ENCODE measurements at places on chromosomes 1 and 21.

DNA sequence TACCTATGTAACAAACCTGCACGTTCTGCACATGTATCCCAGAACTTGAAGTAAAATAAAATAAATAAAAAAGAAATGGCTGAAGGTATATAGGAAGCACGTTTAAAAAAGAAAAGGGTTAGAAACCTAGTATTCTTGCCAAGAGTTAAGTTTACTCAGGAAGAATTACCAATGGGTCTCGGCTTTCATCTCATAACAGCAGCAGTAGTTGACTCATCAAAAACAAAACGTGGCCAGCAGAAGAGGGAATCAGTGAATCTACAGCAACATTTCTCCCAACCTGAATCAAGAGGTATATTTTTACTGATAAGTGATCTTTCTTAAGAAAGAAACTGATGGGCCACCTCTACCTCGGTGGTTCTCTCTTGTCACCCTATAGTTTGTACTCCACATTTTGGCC is 340.3 kb downstream of the BRINP2 start:
- DNase-seq: no peak

GRCh38 chr1:167430134-167430848 is 88.0 kb downstream of the CD247 start:
- DNase-seq: no peak

GRCh38 chr1:230758709-230759368 is 11.7 kb downstream of the CAPN9 start:
- DNase-seq: no peak

DNA sequence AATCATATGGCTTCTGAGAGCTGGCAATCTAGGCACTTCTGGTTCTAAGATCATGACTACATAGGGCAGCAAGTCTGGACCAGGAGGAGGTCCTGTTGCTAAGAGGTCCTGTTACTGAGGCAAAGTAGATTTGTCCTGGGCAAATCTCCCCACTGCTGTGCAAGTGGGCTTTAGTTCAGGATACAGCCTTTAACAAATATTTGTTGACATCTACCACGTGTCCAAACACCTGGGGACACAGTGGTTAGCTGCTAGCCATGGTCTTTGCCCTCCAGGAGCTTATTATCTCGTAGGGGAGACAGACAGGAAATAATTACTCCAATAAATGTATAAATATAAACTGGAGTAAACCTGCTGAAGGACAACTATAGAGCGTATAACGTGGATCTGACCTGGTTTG is 3.2 kb downstream of the CGN start:
- no peak for DNase-seq

DNA sequence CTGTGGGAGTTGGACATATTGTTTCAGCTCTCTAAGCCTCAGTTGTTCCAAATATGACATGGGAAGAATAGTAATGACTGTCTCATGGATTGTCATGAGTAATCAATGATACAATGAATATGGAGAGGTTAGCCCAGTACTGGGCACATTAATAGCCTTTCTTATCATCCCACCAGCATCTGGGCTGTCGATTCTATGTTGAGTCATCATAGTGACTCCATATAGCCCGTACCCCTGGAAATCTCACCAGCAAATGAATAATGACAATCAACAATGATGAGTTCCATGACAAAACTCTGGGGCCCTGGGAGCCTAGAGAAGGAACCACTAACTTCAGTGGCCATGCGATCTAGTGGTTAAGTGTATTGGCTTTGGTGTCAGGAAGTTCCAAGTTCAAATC is 39.7 kb upstream of the GJB5 start:
- DNase-seq: no peak

DNA sequence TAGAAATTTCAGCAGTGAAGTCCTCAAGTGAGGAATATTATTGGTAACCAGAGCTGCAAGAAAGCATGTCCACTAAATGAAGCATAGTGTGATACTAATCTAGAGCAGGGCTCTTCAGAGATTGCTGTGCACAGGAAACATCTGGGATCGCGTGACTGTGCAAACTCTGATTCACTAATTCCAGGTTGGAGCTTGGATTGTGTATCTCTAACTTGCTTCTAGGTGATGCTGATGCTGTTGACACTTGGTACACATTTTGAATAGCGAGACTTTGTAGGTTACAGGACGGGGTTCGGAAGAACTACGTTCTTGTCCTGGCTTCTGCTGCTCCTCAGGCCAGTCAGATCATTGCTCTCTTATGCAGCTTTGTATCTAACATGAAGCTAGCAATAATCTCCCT is 66.5 kb downstream of the PRRX1 start:
- DNase-seq: no peak

DNA sequence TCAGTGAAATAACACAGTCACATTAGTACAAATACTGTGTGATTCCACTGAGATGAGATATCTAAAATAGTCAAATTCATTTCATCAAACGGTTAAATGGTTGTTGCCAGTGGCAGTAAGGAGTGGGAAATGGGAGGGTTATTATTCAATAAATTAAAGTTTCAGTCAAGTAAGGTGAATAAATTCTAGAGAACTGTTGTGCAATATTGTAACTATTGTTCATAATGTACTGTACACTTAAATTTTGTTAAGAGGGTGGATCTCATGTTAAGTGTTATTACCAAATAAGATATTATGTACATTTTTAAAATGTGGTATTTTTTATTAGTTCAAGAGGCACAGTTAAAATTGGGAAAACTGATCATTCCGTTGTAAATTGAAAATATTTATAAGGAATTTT is 463.3 kb upstream of the BRINP3 start:
- no peak for DNase-seq

DNA sequence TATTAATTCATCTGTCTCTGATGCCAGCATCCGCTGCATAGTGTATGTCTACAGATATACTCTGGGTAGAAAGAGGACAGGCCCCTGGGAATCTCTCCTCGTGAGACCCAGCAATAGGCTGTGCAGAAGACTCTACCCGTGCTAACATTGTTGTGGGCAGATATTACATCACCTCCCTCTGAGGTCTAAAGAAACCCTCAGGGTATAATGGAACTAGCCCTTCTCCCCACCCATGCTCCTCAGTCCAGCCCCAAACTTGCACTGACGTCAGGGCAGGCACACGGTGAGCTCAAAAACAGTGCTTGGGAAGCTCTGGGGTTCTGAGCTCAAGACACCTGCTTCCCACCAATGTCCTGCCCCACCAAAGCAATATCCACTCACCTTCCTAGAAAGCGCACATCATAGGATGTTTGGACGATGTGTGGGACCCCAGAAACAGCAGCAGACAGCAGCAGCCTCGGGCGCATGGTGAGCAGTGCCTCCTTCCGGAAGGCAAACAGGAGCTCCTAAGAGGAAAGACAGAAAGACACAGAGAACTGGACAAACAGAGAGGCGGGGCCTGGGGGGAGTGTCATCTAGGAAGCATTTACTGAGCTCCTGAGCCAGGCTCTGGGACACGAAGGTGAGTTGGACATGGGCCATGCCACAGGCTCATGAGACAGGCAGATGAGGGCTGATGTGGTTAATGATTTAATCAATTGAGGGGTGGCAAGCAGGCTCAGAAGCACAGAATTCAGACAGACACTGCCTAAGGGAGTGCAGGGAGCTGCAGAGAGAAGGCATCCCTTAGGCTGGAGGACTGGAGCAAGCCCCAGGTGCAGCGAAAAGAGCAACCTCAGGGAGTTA is 4.8 kb downstream of the OVGP1 start:
- no peak for DNase-seq

DNA sequence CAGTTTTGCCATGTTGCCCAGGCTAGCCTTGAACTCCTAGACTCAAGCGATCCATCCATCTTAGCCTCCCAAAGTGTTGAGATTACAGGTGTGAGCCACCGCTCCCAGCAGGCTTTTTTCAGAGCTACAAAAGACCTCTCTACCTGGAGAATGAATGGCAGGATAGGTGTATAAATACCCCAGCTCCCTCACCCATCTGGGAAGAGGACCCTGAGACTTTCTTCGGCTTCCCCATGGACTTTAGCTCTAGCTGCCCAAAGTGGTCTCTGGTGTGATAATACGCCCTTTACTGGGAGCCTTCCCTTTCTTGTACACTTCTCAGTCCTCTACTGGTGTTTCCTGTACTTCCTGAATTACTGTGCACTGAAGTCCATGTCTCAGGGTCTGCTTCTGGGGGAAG is 60.6 kb downstream of the PTP4A2 start:
- no peak for DNase-seq

- no peak for DNase-seq
Observed at GRCh38 chr1:94022471-94023189, 98.3 kb downstream of the ABCA4 start.

GRCh38 chr1:36300526-36300925 is 5.6 kb upstream of the SH3D21 start:
- DNase-seq: no peak

DNA sequence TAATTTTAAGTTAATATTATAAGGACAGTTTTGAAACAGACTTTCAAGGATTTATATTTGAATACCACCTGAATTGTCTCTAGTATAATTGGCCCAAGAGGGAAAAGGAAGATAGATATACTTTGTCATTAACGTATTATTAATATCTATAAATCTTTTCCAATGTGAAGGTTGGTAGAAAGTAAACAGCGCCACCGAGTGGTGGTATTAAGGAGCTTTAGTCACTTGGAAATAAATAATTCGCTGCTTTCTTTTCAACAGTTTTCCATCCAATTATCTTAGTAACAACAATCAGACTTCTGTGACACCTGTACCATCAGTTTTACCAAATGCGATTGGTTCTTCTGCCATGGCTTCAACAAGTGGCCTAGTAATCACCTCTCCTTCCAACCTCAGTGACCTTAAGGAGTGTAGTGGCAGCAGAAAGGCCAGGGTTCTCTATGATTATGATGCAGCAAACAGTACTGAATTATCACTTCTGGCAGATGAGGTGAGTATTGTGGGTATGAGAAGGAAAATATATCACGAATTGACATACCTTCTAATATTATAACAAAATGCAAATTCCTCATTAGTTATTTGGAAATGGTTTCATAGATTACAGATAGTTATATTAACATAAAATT is 37.7 kb downstream of the SH3GLB1 start:
- DNase-seq: no peak

DNA sequence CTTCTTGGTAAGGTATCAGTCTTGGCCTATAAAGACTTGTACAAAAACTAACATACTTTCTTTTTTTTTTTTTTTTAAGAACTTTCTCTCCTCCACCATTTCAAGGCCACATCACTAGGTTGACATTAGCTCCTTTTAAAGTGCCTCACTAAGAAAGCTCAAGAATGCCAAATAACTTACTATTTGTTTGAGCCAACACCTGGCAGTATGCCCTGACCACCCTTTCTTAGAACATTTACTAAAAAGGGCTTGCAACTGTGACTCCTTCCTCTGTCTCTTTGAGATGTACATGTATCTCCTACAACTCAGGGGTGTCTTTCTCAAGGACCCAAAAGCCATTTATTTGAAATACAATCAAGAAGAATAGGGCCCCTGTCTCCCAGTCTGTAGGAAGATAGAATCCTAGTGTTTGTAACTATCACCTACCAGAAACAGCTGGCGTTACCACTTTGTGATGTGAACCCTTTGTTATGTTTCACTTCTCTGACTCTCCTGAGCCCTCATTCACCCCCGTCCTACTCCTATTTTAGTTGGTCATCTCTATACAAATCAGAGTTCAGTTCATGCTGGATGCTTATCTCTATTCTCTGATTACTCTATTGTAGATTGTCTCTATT is 12.2 kb upstream of the SAMD13 start:
- no peak for DNase-seq

DNA sequence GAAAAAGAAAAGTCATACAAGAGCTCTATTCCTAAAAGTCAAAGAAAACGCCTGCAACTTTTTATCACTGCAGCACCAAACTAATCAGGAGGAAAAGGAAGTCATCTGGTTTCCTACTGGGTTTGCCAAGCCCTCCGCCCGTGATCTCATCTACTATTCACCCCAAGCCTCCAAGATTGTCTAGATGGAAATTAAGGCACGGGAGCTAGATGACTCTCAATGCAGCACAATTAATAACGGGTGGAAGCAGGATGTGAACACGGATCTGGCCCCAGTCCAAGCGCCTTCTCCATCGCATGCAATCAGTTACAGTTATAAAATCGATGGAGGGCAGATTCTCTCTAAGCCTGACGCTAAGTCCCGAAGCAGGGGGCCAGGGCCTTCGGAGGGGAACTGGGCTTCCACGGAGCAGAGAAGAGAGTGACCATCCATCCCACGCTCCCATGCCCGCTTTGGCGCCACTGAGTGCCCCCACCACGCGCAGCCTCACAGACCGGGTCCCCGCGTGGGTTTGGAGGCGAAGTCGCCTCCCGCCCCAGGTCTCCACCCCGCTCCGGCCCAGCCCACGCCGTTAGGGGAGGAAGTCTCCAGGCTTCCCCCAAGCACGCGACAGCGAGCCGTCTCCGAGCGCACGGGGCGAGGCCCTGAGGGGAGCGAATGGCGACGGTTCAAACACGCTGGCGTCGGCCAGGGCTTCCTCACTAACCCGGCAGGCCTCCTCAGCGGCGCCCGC is 1.8 kb downstream of the HSF2BP start:
- DNase-seq: peak; percentile 29

GRCh38 chr1:38243106-38243505 is 196.5 kb upstream of the POU3F1 start:
- no peak for DNase-seq

DNA sequence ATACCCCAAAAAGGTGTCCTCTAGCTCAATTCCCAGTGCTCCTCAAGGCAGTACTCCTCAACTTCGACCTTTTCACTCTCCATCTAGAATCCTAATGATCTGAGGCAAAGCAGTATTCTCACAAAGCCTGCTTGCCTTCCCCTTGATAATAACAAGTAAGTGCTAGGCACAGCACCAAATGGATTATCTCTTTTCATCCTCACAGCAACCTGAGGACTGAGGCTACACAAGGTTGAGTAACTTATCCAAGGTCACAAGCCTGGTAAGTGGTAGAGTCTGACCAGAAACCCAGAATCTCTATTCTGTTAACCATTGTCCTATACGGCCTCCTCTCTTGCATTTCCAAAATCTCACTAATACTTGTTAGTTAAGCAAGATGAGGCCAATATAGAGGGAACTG is 5.1 kb downstream of the SYDE2 start:
- DNase-seq: no peak

Data from GF-D8 (cell line).